ENCODE measurements at places on chromosomes 2 and 18.
A peak's percentile ranks its signal among the peaks of the same experiment; 100 is the strongest.

- no peak for DNase-seq
Observed at GRCh38 chr18:9065864-9066263, 36.6 kb upstream of the NDUFV2 start.

DNA sequence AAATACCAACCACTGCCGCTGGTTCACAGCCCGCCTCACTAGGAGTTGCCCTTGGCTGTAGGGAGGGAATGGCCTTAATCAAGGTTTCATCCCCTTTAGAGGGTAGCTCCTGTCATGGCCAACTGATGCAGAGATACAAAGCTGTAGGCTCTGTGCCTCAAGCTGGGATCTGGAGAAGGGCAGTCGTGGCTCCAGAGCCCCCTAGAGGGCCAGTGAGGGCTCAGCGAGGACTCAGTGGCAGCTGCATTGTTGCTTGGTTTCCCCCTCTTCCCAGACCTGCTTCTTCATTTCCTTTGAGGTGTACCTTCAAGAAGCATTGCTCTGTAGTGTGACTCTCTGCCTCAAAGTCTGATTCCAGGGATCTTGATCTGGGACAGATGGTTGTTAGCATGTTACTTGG lies 302.1 kb downstream of the LPIN1 start:
- no peak for DNase-seq

DNA sequence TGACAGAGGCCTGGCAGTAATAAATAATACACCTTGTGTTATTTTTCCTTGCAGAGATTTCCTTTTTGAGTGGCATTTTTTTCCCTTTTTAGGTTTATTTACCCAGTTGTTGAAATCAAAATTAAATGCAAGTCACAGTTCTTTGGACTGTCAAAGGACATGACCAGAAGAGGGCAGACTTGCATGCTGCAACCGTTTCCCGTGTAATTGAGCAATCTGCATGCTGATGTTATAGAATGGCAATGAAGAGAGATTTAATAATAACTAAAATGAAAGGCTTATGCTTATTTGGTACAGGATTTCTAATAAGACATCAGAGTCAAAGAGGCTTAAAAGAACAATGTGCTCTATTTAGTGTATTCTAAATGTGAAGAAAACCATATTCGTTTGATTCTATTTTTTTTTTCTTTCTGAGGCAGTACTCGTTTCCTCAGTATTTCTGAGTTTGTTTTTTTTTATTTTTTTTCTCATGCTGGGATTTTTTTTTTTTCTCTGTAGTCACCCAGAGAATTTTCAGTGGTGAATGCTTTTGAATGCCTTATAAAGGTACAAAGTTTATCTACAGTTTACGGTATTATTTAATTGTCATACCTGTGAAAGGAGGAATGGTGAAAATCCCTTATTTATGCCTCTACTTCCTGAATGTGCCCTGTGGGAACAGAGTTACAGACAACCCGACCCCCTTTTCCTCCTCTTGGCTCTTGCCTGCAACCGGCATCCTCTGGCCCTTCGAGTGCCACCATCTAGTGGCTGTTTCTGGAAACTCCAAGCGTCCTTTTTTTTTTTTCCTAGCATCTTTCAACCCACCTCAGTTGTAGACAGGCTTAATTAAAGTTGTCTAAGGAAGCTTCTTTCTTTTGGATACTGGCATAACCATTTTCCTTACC lies 368.5 kb downstream of the LRRTM1 start:
- no peak for DNase-seq

GRCh38 chr2:227201771-227202170 lies 37.3 kb downstream of the COL4A3 start:
- DNase-seq = no peak

GRCh38 chr2:42693013-42693615 lies 70.8 kb downstream of the OXER1 start:
- no peak for DNase-seq

- DNase-seq = no peak
Observed at GRCh38 chr2:157486596-157487270, 42.8 kb upstream of the CYTIP start.

DNA sequence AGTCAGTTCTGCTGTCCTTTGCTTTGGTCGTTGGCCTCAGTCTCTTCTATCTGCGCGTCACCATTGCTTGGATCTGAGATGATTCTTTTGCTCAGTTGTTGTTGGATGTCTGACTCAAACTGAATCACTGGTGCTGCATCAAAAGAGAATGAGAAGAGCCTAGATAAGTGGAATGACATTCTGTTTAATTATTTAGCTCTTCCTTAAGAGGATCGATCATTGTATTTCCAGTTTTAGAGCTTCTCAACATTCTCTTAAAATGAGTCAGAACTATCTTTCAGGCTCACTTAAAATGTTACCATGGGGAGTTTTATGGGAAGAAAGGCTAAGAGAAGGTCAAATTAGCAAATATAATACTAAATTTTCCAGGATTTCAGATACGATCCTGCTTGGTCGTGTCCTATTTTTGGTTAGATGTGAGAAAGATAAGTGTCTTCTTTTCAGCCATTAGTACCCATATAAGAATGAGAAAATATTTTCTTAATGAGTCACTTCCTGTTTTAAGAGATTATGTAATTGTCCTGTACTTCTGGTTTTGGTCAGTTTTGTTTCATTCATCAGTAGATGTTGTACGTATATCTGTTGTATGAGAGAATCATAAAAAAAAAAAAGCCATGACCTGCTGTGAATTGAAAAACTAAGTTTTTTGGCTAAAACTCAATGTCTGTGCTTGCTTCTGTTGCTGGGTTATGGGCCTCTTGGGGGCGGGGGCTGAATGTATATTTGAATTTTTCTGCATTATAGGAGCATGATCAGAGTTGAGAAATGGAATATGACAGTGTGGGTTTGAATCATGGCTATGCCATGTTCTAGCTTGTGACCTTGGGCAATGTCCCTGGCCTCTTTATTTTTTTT lies 31.6 kb upstream of the CASP10 start:
- DNase-seq = no peak

DNA sequence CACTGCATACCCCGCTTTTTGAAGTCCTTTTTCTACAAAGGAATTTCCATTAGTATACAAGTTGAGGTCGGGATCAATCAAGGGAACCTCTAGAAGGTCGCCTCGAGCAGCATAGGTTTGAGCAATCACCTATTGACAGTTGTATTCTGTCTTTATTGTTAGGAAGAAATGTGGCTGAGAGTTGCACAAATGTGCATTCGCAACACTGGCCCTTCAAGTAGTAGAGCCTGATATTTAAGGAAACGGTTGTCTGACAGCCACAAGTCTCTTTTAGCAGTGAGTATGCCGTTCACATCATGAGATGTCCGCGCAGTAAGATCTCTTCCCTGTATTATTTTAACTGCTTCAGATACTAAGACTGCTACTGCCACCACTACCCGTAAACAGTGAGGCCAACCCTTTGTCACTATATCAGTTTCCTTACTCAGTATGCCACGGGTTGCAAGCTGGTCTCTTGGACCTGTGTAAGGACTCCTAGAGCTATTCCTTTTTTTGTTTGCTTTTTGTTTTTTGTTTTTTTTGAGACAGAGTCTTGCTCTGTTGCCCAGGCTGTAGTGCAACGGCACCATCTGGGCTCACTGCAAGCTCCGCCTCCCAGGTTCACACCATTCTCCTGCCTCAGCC lies 10.0 kb upstream of the STARD7 start:
- DNase-seq = no peak

GRCh38 chr18:57077786-57078552 lies 68.9 kb upstream of the BOD1L2 start:
- DNase-seq = peak; percentile 45

DNA sequence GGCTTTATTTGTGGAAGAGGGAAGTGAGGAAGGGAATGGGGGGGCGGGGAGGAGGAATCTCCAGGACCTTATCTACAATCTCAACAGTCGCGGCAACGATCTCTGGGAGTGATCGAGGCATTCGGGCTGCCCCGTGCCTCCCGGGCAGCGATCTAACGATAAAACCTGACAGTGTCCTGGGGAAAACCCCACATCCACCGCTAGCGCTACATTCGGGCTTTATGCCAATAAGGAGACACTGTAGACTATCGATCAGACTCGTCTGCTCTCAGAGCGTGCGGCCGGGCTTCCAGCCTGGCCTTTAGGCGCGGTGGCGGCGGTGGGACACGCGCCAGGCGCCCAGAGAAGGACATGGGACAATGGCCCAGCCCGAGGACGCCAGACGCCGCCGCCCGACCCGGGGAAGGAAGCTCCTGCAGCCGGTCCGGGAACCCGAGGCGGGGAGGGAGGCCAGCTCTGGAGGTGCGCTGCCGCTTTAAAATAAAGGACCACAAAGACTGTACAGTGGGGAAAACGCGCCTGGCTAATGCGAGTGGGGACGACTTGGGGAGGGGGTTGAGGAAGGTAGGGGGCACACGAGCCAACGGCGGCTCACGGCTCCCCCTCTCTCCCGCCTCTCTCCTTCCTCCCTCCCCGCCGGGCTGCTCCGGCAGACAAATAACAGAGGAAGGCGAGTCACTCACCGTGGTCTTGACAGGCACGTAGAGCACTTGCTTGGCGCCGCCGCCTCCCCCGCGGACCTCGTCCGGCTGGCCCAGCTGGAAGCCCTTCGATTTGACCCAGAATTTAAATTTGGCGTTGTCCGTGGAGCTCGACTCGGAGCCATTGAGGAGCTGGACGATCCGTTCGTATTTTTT lies 2.2 kb downstream of the NOL4 start:
- no peak for DNase-seq

DNA sequence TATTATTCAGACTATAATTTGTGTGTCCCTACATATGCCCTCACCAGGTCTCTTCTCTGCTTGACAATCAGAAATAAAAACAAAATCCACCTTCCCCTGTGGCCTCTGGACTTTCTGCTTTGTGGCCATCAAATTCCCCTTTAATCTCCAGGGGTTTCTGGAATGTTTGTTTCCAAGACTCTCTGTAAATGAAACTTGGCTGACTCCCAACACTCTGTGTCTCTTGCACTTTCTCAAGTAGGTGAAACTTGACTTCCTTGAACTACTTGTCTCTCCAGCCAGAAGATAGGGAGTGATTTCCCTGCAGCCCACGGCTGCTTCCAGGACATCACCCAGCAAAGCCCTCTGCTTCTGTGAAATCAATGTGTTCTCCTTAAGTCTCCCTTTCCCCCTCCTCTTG lies 54.1 kb upstream of the AQP4 start:
- no peak for DNase-seq

- no peak for DNase-seq
Observed at GRCh38 chr2:187709065-187709464, 154.8 kb upstream of the TFPI start.

DNA sequence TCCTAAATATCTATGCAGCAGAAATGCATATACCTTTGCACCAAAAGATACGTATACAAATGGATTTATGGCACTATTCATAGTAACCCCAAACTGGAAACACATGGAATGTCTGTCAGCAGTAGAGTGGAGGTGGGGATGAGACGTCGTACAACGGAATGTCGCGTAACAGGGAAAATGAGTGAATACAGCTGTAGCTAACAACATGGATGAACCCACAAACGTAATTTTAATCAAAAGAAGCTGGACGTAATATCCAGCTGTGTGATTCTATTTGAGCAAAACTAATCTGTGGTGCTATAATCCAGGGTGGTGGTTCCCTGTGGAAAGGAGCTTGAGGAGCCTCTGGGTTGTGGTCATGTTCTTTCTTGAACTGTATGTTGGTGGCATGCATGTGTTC lies 89.9 kb downstream of the MTA3 start:
- no peak for DNase-seq

GRCh38 chr2:64655873-64656272 lies 2.2 kb upstream of the SERTAD2 start:
- DNase-seq = no peak

GRCh38 chr2:226875438-226876225 lies 39.8 kb downstream of the RHBDD1 start:
- DNase-seq = no peak

DNA sequence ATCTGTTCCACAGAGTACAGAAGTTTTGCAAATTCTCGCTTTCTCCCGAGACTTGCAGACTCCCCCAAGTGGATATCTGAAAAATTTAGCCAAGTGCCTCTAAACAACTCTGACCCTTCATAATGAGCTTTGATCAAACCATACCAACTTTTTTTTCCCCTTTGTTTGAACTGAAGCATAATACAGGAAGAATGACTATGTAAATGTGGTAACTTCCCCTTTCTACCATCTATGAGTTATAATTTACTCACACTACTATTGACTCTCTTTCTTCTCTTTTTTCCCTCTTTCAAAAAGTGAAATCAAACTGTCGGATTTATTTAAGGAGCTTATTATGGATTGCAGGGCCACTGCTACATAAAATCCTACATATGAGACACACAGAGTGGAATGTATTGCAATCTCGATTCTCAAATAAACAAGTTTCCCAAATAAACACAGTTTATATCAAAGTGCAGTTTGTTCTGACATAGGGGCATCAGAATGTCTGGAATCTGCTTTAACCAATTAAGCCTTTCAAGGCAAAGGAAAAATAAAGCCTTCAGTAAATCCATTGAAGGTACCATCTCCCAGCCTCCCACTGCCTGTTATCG lies 1.4 kb upstream of the ZNF804A start:
- no peak for DNase-seq

DNA sequence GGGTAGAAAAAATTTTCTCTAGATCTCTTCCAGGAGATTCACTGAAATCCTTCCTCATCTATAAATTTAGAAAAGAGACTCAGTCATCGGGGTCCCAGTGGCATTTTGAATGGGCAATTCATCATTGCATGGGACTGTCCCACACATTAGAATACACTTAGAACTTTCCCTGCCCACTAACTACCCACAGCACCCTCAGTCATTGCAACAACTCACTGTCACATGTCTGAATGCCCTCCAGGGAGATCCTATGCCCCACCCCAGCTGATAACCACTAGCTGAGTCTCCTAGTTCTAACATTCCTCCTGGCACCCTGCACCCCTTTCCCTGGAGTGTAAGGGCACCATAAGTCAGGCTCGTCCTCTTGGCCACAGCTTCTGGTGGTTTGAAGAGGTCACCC lies 89.6 kb downstream of the INSIG2 start:
- no peak for DNase-seq

- no peak for DNase-seq
Observed at GRCh38 chr2:122570641-122571040, 815.2 kb downstream of the TSN start.

- DNase-seq = no peak
Observed at GRCh38 chr2:240353086-240353798, 82.2 kb upstream of the GPC1 start.

Data from CMK (cell line).